ENCODE measurements at places on chromosomes 7 and 10. TPM values are rescaled to one million over a fixed set of nuclear protein-coding genes. Genes with fewer than 3 reads are reported as not detected.

DNA sequence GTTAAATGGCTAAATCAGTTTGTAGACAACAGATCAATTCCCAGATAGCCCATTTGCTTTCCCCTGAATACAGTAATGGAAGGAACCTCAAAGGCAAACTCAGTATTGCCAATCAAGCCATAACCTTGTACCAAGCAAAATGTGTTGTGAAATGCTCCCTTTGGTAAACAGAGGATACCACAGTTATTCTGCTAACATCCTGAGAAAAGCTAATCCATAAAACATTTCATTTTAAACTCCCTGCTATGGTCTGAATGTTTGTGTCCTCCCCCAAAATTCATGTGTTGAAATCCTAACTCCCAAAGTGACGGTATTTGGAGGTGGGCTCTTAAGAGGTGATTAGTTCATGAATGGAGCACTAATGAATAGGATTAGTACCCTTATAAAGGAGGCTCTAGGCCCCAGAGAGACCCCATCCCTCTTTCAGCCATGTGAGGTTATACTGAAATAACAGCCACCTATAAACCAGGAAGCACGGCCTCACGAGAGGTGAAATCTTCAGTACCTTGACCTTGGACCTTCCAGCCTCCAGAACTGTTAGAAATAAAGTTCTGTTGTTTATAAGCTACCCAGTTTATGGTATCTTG lies 89.3 kb upstream of the RNF148 start:
- DNase-seq = no peak

DNA sequence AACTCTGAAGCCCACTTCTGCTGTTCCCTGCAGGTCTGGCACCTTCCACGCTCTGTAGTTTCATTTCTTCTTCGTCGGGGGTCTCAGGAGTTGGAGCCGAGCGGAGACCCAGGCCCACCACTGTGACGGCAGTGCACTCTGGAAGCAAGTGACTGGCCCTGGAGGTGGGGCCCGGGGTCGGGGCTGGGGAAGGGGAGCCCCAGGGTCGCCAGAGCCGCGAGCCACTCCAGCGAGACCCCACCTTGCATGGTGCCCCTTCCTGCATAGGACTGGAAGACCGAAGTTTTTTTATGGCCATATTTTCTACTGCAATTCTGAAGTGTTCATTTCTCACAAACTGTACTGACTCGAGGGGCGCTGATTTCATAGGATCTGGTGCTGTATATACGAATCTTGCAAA lies 172.8 kb downstream of the CCDC3 start:
- DNase-seq = no peak

GRCh38 chr7:24882989-24883621 lies 96.9 kb downstream of the OSBPL3 start:
- no peak for DNase-seq

- no peak for DNase-seq
Measured at GRCh38 chr7:87216701-87217508, 2.6 kb downstream of the TMEM243 start.

The NXPH1 gene
- 0.11 TPM for polyA plus RNA-seq
